CD8-positive, alpha-beta memory T cell (primary cell): ENCODE measurements at places on chromosomes 2 and 18.
A peak's percentile ranks its signal among the peaks of the same experiment; 100 is the strongest.

DNA sequence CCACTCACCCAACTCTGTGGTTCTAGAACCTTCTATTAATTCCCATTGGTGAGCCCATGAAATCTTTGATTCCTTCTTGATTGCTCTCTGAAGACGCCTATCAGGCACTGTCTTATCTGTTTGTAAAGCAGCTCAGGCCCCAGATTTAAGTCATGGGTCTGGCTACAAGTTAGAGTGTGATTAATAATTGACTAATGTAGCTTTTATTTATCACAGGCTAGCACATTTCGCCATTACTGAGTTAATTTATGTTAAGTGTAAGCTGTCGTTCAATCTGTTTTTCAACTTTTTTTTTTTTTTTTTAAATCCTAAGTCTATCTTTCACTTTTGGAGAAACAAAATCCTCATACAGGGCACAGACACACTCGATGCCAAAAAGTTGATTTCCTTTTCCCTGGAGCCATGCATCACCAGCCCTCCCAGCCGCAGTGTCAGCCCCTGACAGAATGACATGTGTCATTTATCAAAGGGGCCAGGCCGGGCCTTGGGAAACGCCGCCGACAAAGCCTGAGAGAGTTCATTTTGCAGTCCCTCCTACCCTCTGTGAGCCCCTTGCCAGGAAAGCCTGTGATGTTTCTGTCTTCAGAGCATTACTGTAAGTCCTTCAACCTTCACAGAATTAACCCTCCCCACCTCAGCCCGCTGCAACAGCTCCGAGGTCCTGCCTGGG is 15.8 kb downstream of the TSHZ1 start:
- DNase-seq = no peak

DNA sequence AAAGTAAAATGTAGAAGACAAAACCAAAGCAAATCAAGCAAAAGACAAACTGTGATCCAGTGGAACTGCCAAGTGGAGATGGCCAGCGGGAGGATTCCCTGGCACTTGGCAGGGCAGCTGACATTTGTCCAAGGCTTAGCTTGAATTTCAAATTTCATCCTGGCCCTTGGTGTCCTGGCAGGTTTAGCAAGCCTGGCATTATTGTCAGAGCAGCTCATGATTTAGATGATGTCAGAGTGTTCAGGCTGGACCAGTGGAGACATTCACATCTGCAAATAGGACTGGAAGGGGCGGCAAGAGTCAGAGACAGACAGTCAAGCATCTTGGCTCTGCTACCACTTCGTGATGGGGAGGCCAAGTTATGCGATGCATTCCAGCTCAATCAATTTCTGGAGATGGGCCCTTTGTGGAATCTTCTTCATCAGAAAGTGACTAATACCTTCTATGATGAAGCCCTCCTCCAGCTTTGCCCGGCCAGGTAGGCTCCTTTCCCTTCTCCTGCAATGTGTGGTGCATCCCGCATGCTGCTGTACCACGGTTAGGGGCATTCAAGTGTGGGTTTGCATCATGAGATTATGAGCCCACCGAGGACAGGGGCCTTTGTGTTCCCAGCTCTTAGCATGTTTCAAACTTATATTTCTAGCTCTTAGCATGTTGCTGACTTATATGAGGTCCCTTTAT is 199.7 kb downstream of the ANKRD30B start:
- DNase-seq = no peak

GRCh38 chr18:1811282-1811681 is 760.0 kb downstream of the METTL4 start:
- DNase-seq = no peak

DNA sequence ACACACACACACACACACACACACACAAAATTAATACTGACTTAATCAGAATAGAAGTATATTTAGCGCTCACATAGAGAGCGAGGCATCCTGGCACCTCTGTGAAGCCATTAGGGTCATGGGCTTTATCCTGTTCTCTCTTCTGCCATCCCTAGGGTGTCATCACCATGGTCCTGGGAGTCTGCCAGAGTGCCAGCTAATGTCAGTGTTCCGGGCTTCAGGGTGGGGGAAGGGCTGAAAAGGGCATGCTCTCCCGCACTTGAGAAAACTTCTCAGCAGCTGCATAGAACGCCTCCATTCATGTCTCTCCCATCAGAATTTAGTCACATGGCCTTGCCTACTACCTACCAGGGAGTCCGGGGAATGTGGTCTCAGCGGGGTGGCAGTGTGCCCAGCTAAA is 19.7 kb upstream of the DYNC2LI1 start:
- DNase-seq = no peak

DNA sequence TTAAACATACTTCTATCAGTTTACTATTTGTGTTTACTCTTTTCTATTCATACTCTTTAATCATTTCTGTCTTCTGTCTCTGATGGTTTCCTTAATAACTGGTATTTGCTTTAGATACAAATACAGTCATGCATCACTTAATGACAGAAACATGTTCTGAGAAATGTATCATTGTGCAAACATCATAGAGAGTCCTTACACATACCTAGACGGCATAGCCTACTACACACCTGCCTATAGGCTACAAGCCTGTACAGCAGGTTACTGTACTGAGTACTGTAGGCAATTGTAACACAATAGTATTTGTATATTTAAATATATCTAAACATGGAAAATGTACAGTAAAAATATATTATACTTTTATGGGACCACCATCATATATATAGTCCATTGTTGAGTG is 36.3 kb downstream of the VSNL1 start:
- no peak for DNase-seq

DNA sequence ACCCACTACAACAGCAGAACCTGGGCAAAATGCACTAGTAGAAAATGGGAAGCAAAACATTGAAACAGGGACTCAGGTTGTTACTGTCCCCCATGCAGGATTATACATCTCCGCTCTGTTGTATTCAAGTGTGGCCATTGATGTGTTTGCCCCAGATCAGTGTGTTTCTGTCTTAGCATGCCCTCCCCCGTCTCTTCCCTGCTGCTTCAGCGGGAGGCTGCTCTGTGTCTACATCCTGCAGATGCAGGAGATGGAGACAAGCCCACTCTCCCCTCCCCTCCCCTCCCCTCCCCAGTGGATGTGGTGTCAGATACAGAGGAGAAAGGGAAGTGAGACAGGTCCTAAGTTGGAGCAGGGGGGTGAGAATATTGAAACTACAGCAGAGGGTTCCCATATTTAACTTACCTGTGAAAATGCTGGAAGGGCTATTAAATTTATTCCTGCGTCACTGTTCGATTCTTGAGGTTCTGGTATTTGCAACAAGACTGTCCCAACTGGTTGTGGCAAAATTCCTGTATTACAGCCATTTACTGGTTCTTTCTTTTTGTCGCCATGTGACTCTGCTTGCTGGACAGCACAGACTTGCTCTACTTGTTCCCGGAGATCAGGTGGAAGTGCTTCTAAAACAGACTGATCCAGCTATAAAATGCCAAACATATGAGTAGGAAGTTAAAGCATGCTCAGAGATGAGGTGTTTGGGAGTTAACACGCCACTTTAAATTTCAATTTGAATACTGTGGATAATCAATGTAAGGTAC is 67.0 kb downstream of the EIF5B start:
- no peak for DNase-seq

- DNase-seq = no peak
These were observed 124.7 kb downstream of the HDAC4 start for GRCh38 chr2:239275847-239276831.

DNA sequence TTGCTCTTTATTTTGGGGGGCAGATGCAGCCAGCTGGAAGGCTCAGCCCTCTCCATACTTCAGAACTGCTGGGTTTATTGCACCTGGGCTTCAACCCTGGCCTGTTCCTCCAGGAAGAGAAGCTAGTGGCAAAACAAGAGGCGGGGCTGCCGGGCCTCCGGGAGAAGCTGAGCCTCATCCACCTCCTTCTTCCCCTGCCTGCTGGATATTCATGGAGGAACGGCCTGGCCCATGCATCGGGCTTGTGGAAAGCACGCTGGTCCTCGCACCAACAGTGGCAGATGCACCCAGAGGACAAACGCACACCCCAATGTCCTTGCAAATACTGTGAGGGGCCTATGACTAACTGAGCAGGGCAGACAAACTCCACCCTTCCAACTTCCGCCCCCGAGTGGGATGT is 30.6 kb downstream of the FAM178B start:
- DNase-seq = no peak

DNA sequence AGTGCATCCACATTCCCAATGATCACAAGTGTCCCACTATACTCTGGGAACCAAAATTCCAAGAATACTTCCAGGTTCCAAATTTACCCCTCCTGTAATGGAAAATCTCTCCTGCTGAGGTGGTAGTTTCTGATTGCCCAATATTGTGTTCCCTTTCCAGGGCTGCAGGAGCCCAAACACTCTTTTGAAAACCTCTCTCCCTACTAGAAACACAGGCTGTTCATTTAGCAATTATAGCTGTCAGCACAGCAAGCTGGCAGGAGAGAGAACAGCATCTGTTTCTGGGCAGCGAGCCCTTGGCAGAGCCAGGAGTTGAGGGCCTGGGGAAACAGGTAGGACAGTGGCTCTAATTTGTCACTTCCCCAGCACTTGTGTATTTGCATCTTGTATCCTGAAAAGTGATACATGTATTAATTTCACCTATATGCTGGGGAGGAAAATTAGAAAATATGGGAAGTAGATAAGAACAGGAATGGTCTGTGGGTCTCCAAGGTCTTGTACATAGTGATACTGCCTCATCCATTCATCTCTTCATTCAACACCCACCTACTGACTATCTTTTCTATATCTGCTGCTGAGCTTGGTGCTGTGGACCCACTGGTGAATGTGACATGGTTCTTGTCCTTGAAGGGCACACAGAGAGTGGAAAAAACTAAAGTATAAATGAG is 16.9 kb upstream of the PAIP2B start:
- no peak for DNase-seq

DNA sequence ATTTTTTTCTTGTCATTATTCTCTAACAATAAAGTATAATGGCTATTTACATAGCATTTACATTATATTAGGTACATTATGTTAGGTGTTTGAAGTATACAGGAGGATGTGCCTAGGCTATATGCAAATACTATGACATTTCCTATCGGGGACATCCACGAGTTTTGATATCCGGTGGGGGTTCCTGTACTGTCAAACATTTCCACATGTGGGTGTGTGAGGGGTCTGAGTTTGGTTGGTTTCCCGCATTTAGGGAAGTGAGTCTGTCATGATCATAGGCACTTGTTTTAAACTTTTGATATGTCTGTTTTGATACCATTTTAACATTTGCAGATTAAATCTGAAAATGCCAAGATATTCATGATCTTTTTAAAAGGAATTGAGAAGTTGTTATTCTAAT is 76.0 kb downstream of the CEP192 start:
- DNase-seq = no peak

- no peak for DNase-seq
These were observed 565.9 kb upstream of the ID2 start for GRCh38 chr2:8115966-8116365.

DNA sequence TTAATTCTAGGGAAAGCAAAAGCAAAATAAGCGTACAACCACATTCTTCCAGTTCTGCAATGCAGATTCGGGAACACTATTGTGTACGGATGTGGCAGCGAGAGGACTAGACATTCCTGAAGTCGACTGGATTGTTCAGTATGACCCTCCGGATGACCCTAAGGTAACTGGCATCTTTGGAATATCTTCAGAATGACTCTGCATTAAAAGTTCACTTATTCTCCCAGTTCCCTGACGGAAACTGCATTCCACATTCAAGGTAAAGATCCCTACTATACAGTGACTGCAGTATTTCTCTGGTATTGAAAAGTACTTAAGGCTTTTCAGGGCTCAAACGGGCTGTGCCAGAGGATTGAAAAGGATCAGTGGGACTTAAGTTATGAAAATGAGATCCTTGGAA is 10.9 kb downstream of the DDX18 start:
- no peak for DNase-seq

- DNase-seq = no peak
These were observed 28.1 kb upstream of the SLC35G4 start for GRCh38 chr18:11581286-11581685.

GRCh38 chr18:731185-731584 is 18.8 kb upstream of the ENOSF1 start:
- DNase-seq = no peak

- DNase-seq = no peak
These were observed 3.2 kb downstream of the SNX17 start for GRCh38 chr2:27373567-27373966.

DNA sequence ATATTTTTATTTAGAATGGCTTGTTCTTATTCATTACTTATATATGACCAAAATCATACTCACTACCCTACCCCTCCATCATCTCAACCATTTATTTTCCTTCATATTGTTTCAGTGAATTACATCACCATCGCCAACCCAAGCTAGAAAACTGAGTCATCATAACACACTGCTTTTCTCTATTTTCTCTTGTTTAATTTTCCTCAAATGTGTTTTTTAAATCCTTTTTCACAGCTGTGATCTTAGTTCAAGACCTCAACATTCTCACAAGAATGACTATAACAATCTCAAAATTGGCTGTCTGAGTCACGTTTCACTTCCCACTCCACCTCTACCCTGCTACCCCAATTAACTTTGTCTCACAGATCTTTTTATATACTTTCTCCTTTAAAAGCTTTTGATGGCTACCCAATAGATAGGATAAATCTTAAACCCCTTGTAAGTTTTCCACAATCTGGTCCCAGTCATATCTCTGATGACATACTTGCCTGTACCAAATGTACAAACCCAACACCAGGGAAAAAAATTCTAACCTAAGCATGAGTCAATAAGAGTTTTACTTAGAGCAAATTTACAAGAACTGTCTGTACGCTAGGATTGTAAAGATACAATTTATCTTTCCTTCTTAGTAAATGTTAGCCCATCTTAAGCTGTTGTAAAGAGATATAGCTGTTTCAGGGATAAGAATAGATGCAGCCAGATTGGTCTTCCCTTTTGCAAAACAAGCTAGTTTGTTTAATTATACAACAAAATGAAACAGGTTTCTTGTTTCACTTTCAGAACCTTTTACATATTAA is 635.1 kb upstream of the SLC39A10 start:
- DNase-seq = no peak

- peak; percentile 9 for DNase-seq
These were observed 272.4 kb downstream of the AGAP1 start for GRCh38 chr2:235766278-235766677.

DNA sequence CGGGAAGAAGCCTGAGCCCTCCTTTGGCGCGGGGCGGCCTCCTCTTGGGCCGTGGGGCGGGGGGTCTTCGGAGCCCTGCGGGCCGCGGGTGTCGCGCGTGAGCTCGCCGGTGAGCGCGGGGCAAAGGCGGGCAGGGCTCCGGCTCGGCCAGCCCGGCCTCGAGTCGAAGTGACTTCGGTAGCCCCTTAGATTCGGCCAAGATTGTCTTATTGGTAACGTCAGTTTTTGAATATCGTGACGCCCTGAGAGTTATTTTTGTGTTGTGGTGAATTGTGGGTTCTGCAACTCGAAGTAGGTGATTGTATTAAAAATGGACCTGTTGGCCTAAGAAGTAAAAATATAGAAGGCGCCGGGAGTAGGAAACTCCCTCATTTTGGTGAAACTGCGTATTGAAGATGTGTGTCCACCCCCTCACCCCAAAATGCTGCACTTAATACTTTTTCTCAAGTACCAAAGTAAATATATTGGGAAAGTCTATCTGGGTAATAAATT is 669 bp downstream of the MARCHF7 start:
- no peak for DNase-seq

- DNase-seq = peak; percentile 89
These were observed at the start of gene R3HDM1 for GRCh38 chr2:135531231-135532197. TSS of gene R3HDM1 (plus strand) at chr2:135531484. CDS start at chr2:135604846, 73,362 bp downstream.

GRCh38 chr2:68238955-68239822 is 13.1 kb downstream of the PPP3R1 start:
- no peak for DNase-seq

- no peak for DNase-seq
These were observed 88.8 kb downstream of the CRIM1 start for GRCh38 chr2:36444216-36444936.
